ENCODE measurements at places on chromosomes 3 and 15. TPM values are rescaled to one million over a fixed set of nuclear protein-coding genes. Genes with fewer than 3 reads are reported as not detected.

Gene BNC1
- 0.12 TPM for total RNA-seq

Gene C3orf70
- total RNA-seq, result 8.8 TPM

Gene ARGFX
- total RNA-seq, result not detected

Gene AGBL1
- 9.9 TPM for total RNA-seq

Gene RETNLB
- not detected for total RNA-seq

Gene FRMD5
- 0.82 TPM for total RNA-seq

Gene TBC1D2B
- total RNA-seq, result 39.1 TPM

Gene CCDC39
- total RNA-seq, result not detected

Gene SLC6A1
- 1.6 TPM for total RNA-seq

Gene GOLGA6D
- not detected for total RNA-seq

Gene SPINK8
- not detected for total RNA-seq

Gene TERC
- total RNA-seq, result 608 TPM

Measured in metanephros (tissue), 2 donors.